ENCODE measurements at places on chromosomes 3 and 15.

DNA sequence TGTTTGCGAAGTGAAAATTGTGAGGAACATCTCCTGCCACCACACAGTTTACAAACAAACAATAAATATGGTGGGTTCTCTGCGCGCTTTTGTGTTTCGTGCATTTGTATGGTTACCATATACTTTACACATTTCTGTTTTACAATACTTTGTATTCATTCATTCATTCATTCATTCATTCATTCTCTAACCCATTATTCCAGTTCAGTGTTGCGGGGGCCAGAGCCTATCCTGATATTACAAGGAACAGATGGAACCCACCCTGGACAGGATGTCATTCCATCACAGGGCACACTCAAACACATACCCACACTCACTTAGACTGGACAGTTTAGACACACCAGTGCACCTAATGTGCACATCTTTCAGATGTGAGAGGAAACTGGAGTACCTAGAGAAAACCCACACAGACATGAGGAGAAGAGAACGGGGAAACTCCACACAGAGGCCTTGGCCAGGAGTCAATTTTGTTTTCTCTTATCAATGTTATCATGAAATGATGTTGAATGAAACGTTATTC, 160.5 kb downstream of the FNDC3B start:
- DNase-seq: no peak

DNA sequence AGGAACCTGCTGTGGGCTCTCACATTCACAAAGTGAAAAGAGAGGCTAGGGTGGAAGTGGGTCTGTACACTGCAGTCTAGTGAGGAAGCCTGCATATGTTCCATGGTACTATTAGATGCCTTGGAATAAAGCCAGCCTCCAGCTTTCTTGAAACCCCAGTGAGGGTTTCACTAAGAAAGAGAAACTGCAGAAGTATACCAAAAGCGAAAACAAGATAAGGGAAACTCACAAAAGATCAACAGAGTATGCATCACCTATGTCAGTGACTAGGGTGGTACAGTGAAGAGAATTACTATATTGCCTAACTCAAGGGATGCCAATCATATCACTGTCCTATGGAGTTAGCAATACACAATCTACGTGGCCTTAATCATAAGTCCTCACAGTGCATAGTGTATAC, 212.5 kb upstream of the GADL1 start:
- DNase-seq: no peak

DNA sequence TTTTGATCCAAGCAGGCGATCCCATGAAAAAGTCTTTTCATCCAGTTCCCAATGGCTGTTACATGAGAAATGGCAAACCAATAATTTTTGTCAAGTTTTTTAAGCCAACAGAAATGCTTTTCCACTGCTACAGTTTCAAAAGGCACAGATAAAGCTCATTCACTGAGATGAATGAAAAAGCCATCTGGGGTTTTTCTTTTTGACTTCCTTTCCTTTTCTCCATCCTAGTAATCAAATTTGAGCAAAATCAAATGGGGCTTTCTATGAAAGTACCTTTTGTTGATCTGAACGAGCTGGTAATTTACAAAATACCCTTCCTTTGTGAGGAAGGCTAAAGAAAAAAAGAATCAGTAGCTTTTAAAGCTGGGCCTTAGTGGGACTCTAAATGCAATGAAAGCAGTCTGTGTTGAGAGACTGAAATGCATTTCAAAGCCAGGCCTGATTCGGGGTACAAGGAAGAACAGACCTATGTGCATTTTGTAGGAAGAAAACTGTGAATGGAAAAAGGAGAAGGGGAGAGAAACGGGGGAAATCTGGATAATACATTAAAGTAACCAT, 185.2 kb upstream of the DNAJC19 start:
- DNase-seq: no peak

DNA sequence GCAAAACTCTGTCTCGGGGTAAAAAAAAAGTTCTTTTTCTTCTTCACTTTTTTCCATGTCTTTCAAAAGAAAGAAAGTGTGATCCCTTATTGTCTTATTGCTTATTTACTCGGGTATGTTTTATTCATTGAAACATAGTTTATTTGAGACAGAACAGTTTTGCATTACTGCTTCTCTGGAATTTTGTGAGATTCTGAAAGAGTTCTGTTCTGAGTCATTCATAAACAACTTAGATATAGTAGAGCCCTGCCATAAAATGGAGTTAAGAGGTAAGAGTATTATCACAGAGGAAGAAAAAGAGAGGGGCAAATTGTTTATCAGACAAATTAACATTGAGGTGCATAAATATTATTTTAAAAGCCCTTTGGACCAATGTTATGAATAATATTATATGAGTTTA, 522.2 kb downstream of the ROBO2 start:
- no peak for DNase-seq
